ENCODE measurements at places on chromosomes 6 and 20. TPM values are rescaled to one million over a fixed set of nuclear protein-coding genes. Genes with fewer than 3 reads are reported as not detected.

Gene LIN28B
- 1.8 TPM for total RNA-seq

Gene KIAA1755
- 0.21 TPM for total RNA-seq

Gene CCM2L
- total RNA-seq: 0.56 TPM

Gene SOX18
- 2.8 TPM for total RNA-seq

Gene WFDC12
- total RNA-seq: not detected

Gene PRKN
- 0.07 TPM for total RNA-seq

Gene BACH2
- total RNA-seq: 0.33 TPM

Gene ULBP2
- 4.2 TPM for total RNA-seq

Data from A549 treated with RU486 at 1 μM for 4 hours (cell line).